ENCODE measurements at places on chromosomes 3 and 15. TPM values are rescaled to one million over a fixed set of nuclear protein-coding genes. Genes with fewer than 3 reads are reported as not detected.

The GNAT1 gene
- not detected for total RNA-seq

The C3orf70 gene
- 0.66 TPM for total RNA-seq

The TM4SF4 gene
- not detected for total RNA-seq

The HIGD2B gene
- total RNA-seq = not detected

The LRRC34 gene
- 5.1 TPM for total RNA-seq
